ENCODE measurements at places on chromosomes 4 and X.

DNA sequence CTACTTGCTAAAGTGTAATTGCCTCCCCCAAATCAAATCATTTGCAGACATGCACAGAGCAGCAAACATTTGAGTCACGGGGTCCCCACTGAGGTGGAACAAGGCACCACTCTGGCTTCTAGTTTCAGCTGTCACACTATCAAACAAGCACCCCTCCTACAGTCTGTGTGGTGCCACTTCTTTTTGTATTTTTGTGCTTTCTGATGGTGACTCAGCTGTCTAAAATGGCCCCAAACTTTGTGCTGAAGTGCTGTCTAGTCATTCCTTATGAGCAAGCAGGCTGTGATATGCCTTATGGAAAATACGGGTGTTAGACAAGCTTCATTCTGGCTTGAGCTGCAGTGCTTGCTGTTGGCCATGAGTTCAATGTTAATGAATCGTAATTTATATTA, 15.4 kb downstream of the IGFBP7 start:
- peak; percentile 69 for DNase-seq

GRCh38 chr4:181018913-181019312, 1224.3 kb upstream of the TENM3 start:
- DNase-seq: no peak

- peak; percentile 47 for DNase-seq
Observed at GRCh38 chr4:74618659-74619058, 173.7 kb downstream of the AREG start.

DNA sequence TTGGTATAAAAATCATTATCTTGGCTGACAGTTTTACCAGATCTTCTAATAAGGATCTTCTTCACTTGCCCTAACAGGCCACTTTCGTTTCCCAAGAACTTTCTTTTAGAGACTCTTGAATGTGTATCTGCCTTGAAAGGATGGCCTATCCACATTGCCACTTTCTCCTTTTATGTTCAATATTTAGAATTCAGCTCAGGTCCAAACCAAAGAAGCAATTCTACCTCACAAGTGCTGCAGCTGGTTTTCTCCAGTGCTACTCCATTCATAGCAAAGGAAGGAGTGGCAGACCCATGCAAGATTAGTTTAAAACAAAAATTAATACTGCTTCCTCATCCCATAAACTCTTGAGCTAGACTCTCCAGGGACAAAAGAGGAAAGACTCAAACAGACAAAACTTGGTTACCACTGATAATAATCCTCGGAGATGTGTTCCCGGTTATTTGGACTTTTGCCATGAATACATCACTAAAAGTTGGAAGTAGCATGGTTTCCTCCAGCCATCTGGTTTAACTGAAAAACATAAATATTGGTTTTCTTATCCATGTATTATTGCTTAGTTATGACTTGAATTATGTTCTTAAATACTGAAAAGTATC, 401.8 kb downstream of the PABPC4L start:
- no peak for DNase-seq

DNA sequence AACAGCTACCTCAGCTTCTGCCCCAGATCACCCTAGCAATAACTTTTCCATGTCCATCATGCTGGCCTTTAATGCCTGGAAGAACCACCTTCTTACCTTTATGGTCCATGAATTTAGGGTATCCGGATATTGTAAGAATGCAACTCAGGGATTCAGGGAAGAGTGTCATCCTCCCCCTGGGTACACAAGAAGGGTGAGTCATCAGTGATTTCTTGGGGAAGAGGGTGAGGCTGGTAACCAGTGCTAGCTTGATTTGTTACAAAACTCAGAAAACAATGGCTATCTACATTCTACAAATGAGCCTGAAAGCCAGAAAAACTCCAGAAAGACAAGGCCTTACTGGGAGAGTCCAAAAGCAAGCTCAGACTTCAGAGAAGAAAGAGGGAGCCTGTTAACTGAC, 10.4 kb upstream of the NALF2 start:
- DNase-seq: no peak

DNA sequence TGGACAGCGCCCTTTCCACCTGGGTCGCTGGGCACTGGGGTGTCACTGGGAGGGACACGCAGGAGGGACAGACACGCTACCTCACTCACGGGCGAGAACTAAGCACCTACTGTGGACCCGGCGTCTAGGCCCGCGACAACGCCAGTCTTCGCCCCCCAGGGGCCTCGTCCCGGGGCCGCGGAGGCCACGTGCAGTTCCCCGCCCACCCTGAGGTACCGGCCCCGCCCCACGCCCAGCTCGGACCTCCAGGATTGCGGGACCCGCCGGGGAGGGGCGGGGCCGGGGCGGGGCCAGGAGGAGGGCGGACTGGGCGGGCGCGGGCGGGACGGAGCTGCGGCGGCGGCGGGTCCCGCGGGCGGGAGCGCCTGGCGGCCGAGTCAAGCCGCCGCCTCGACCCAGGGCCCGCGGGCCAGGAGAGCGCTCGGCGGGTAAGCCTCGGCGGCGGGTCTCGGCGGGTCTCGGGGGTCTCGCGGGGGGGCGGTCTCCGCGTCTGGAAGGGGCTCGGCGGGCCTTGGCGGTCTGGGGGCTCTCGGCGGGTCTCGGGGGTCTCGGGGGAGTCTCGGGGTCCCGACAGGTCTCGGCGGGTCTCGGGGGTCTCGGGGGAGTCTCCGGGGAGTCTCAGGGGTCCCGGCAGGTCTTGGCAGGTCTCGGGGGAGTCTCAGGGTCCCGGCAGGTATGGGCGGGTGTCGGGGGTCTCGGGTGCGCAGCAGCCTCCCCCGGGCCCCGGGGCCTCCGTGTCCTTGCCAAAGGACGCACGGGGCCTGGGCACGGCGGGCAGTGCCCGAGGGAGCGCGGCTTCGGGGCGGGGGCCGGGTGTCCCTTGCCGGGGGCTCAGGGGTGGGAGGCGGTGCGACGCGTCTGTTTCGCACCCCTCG, at the start of gene SH3BP2:
SH3BP2 (plus strand) TSS at position 375 of the 875 bp plus-strand sequence. CDS start 27,533 bp downstream, outside the sequence.
- peak; percentile 81 for DNase-seq

DNA sequence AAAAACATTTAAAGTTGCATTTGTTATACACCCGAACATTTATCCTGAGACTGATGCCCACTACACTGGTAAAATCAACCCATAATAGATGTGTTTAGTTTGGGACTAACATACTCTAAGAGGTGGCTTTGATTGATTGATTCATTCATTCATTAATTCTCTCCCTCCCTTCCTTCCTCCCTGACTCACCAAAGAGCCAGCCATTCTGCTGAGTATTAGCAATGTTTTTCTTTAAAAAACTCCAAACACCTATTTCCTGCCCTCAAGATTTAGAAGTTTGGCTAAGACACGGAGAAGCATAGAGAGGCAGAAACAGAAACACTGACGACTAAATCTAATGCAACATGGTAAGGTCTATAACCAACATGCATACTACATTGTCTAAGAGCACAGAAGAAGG, 88.9 kb downstream of the RASL11B start:
- DNase-seq: no peak

DNA sequence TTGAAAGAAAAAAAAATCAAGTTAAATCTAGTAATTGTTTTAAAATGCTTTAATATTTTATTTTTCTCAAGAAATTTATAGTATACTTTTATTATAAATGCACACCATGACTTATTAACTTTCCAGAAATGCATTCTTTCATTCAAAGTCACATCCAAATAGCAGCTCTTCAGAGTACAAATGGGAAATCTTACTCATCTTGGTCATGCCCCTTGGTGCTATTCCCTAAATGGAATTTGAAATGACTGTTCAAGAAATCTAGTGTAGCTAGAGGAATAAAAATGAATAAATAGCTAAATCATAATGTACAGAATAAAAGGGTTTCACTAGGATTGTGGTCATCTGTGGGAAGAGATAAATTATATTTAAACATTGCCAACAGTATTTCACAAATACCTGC, 1139.7 kb downstream of the PCDH18 start:
- DNase-seq: peak; percentile 31

- DNase-seq: no peak
Observed at GRCh38 chr4:85772470-85772869, 297.5 kb downstream of the ARHGAP24 start.

- peak; percentile 7 for DNase-seq
Observed at GRCh38 chr4:121873604-121874003, 3.3 kb upstream of the BBS7 start.

DNA sequence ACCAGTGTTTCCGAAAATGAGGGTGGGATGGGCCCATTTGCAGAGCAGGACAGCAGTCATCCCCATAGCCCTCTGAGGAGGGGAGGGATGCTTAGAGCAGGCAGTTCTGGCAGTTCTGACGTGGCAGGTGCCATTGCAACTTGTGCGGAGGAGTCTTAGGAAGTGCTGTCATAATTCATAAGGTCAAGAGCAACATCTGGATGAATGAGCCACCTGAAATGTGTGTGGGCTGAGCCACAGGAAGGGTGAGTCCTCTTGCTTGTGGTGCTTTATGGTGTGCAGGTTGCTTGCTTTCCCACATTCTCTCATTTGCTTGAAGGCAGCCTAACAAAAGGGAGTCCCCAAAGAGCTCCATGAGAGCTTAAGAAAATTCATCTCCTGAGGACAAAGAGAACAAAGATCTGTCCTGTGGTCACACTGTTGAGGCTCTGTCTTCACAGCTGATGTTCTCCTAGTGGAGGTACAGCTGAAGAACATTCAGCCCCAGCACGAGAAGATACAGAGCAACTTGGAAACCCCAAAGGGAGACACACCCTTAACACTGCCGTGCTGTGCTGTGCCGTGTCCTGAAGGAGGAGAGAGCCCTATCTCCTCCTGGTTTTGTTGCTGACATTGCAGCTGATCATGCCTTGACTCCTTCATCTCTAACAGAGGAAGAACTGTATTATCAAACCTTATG, 60.3 kb downstream of the DLG3 start:
- no peak for DNase-seq

DNA sequence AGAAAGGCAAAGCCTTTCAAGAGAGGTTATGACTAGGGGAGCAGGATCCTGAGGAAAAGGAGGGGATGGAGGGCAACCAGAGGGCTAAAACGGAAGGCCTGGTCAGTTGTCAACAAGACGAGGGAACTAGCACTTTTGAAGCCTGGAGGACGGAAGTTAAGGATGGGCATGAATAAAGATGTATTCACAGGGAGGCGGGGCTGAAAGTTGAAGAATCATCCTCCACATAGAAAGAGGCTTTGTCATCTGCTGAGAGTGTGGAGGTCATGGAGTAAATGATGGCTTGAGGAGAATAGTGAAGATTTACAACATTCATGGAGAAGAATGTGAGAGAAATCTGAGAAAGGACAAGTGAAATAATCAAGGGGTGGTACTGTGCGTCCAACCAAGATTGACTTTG, 137.5 kb downstream of the MAGEB17 start:
- peak; percentile 1 for DNase-seq

DNA sequence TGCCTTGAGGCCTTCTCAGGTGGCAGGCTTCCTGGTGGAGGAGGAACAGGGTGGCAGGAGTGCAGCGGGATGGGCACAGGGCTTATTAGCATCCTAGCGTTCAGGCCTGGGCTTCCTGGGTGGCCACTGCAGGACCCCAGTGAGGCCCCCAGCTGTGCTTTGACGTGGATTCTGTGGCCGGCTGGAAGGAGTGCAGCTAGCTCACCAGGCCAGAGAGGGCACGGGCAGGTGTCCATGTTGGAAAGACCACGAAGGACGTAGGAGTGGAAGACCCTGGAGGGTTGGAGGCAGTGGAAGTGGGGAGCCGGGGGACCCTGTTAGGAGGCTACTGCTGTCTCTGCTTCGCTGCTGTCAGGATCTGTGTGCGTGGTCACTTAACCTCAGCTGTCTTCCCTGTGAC, 13.3 kb upstream of the TADA2B start:
- DNase-seq: no peak

GRCh38 chrX:13250826-13251580, 68.8 kb downstream of the ATXN3L start:
- DNase-seq: peak; percentile 73

- no peak for DNase-seq
Observed at GRCh38 chrX:155127465-155127864, 56.2 kb downstream of the BRCC3 start.

DNA sequence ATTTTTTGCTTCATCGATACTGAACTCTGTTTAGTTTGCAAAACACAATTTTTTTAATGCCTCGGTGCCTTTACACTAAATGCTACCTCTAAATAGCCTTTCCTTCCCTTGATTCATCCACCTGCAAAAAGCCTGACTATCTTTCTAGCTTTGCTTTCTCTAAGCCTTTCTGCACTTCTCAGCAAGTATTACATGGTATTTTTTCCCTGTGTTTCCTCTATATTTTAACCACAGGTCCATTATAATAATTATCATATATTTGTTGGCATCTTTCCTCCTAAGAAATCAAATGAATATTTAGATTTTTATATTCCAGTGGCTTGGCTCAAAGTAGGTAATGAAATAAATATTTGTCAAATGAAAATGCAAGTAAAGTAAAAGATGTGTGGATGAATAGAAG, 196.2 kb downstream of the ARHGAP24 start:
- DNase-seq: no peak

DNA sequence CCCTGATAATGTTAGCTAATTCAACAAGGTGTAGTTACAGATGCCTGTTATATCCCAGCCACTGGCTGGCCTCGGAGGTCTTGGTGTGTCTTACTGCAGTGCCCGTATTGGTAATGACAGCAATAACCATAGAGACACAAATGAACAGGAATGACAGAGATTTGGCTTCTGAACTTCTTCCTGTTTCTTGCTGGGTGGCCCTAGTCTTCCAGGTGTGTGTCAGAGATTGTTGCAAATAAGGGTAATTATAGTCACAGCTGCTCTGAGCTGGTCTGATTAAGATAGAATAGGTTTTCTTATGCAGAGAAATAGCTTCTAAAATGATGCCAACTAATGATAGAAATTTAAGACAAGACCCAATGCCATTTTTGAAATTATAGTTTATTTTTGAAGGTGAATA, 64.1 kb upstream of the MAD2L1 start:
- no peak for DNase-seq

- DNase-seq: no peak
Observed at GRCh38 chrX:23637187-23637586, 30.1 kb upstream of the PRDX4 start.

DNA sequence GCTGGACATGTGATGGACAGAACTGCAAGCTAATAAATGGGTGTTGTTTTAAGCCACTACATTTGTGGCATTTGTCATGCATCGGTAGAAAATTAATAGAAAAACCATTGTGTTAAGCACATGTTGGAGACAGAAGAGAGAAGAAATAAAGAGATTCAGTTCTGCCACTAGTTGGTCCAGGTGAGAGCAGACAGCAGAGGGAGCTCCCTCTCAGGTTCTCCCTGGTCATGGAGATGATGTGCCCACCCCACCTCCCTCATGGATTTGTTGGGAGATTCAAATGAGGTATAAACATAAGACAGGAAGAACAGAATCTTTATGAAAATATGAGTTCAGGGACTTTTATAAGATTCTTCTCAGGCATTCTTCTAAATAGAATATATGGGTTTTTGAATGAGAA, 36.8 kb upstream of the OCIAD2 start:
- DNase-seq: no peak
